ENCODE measurements at places on chromosomes 3 and 15. TPM values are rescaled to one million over a fixed set of nuclear protein-coding genes. Genes with fewer than 3 reads are reported as not detected.
A peak's percentile ranks its signal among the peaks of the same experiment; 100 is the strongest.

- DNase-seq, result no peak
Measured at GRCh38 chr15:30046430-30046829, 36.3 kb upstream of the GOLGA8J start.

DNA sequence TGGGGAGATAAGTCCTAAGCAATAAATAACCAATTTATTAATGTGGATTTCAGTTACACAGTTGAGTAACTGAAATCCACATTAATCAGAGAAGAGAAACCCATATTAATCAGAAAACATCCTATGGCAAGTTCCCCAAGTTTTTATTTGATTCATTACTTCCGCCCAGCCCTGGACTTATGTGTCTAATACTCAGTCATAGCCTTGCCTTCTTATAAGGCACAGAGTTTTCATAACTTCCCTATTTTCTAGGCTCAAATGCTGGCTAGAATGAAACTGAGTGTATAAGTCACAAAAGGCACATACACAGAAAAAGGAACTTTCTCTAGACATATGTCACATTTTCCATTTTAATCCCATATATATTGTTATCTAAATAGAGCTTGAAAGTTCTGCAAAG is 28.8 kb downstream of the CD47 start:
- DNase-seq, result no peak

- DNase-seq, result no peak
Measured at GRCh38 chr3:129424185-129424841, 4.1 kb downstream of the EFCAB12 start.

DNA sequence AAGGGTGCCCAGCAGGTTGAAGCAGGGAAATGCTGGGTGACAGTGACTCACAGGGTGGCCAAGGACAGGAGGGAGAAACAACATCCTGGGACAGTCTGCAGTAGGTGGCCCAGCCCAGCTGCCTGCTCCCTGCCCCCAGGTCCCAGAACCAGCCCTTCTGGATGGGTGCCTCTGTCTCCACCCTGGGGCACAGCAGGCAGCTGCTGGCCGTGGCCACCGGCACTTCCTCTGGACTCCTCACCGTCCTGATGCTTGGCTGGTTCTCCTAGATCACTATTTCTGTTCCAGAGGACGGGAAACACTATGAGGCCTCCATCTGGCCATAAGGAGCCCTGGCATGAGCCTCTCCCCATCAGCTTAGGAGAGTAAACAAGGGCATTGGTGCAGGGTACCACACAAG is 258.9 kb downstream of the XXYLT1 start:
- DNase-seq, result no peak

- DNase-seq, result no peak
Measured at GRCh38 chr15:78263907-78264303, 457 bp upstream of the DNAJA4 start.

DNA sequence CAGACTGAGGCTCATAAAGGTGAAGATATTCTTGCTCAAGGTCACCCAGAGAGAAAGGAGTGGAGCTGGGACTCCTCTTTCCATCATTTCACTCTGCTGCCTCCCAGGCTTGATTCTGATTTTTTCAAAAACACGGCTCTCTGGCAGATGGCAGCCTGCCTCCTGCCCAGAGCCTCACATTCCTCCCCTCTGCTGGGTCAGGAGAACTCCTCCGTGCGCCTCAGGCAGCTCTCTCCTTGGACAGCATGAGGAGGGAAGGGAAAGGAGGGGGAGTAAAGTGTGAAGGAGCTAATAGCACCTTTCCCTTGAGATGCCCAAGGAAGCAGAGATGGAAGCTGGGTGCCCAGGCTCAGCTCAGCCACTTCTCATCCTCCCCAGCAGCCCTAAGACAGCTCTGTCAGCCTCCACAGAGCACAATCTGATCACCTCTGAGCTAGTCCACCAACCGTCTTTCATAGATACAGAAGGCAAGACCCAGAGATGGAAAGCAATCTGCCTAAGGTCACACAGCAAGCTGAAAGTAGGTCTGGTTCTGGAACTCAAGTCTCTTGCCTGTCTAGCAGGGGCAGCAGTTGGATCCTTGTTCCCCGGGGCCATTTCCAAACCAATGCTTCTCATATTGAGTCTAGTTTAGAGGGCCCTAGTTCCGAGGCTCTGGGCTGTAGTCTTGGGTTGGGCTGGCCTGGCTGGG is 3.5 kb downstream of the RLBP1 start:
- DNase-seq, result no peak

GRCh38 chr3:34146596-34146995 is 348.2 kb downstream of the PDCD6IP start:
- DNase-seq, result no peak

DNA sequence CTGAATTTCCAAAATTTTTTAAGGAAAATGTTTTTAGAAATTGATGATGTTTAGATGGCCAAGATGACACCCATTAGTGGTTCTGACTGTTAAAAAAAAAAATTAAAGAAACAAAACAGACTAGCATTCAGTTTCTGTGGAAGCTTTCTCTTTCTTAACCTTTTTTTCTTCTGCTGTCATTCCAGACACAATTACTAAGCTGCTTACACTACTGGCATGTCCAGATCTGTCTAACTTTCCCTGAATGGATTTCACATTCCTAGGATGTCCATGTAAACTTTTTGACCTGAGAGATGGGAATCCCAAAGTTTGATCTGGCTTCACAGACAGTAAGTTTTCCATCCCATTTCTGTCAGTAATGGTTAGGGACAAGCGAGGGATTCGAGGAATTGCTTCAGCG is 10.3 kb upstream of the MTMR10 start:
- no peak for DNase-seq

- no peak for DNase-seq
Measured at GRCh38 chr3:148718982-148719862, 21.5 kb downstream of the AGTR1 start.

- no peak for DNase-seq
Measured at GRCh38 chr3:126390751-126391150, 4.0 kb upstream of the CFAP100 start.

DNA sequence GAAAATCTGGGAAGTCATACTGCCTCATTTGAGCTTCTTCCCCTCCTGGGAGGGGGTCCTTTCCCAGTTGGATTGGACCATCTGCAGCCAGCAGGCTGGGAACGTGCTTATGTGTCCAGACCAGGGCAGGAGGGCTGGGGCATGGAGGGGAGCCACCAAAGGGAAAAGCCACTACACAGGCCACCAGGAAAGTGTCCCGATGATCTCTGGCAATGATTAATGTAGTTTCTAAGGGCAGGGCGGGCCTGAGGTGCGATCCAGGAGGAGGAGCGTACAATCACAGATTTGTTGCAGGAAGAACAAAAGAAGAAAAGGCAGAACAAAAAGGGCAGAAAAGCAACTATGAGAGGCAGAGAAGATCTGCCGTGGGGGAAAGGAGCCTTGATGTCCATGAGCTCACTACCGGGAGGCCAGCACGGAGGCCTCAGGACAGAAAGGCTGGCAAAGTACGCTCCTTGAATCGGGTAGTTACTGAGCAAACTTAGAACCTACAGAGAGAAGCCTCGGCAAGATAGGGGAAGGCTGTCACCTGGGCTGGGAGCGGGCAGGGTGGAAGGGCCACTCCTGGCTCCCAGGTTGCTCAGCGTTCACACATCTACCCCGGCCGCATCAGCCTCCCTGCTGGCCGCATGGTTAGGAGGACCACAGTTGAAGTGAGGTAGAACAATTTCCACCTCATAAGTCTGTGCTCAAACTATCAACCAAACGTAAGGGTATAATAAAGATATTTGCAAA is 79.5 kb upstream of the PCSK6 start:
- DNase-seq, result no peak

GRCh38 chr15:101684384-101684783 is 32.2 kb upstream of the TM2D3 start:
- no peak for DNase-seq

GRCh38 chr3:123349566-123350435 is 99.1 kb downstream of the ADCY5 start:
- no peak for DNase-seq

DNA sequence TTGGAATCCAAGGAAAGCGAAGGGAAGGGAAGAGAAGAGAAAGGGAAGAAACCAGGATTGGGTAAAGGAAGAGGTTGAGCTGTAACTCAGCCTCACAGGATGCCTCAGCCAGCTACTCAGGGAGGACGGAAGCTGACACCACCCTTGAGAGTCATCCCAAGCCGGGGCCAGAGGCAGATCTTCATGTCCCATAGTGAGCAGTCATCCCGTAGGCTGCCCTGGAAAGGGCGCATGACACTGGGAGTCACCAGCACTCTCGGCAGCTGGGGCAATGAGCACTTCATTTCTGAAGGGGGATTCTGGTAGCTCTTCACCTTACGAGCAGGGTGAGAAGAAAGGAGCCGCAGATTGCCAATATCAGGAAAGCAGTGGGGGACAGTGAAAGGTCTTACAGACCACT is 60.1 kb upstream of the PCSK6 start:
- DNase-seq, result no peak

DNA sequence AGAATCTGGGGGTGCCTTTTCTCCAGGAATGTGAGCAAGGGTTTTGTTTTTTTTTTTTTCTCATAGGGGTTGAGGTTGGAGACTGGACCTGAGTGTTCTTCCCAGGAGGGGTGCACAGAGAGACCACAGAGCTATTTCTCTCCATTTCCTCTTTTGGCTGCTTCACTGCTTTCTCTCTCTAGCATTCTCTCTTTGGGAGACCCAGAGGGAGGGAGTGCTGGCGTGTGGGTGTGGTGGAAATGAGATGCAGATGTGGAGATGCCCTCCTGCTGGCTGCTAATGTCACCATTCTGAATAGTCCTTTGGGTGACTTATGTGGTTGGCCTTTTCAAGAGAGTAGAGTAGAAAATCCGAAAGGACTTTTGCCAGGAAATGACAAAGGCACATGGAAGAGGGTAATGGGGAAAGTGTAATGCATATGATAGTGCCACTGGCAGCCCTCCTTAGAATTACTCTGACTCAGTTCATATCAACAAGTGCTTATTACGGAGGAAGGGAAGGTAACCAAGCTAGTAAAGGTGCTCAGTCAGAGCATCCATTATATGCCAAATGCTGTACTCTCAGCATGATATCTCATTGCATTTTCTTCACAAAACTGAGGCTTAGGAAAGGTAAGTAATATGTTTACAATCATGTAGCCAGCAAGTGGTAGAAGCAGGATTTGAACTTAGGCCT is 1.9 kb downstream of the SYN2 start:
- no peak for DNase-seq

GRCh38 chr3:188170461-188171459 is 16.8 kb downstream of the LPP start:
- no peak for DNase-seq

GRCh38 chr15:74988007-74988800 is 7.2 kb upstream of the SCAMP5 start:
- DNase-seq, result peak; percentile 26

DNA sequence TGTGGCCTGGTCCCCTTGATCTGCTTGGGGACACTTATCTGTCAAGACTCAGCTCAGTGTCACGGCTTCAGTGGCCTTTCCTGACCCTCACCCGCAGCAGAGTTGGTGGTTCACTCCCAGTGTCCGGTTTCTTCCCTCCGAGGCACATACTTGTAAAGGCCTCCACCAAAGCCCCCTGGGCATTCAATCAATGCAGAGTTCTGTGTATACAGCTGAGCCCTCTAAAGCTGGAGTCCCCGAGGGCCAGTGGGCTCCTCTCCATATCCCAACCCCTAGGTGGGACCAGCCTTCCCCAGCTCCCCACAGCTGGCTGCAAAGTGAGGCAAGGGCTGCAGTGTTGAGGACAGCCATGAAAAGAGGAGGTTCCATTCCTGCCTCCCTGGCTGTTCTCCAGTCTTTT is 70.9 kb upstream of the RGMA start:
- DNase-seq, result peak; percentile 56

- no peak for DNase-seq
Measured at GRCh38 chr15:58457466-58457965, 25.7 kb downstream of the LIPC start.

DNA sequence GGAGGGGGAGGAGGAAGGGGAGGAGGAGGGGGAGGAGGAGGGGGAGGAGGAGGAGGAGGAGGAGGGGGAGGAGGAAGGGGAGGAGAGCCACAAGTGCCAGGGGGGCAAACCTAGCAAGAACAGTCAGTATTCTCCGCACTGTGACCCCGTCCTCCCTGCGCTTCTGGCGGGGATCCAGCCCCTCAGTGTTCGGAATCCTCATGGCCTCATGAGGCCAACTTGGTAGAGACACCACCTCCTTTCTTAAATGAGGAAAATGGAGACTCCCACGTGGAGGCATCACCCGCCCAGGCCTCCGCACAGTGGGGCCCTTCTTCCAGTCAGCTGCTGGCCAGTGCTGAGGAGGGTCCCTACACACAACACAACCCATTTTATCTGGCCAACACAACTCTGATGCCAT is 163.4 kb downstream of the XXYLT1 start:
- DNase-seq, result no peak

GRCh38 chr15:92906020-92906419 is 5.9 kb downstream of the CHD2 start:
- no peak for DNase-seq

GRCh38 chr3:16186086-16186485 is 11.6 kb downstream of the GALNT15 start:
- no peak for DNase-seq

GRCh38 chr3:100084100-100084806 is 30.0 kb downstream of the FILIP1L start:
- DNase-seq, result no peak

- DNase-seq, result no peak
Measured at GRCh38 chr15:100517846-100518245, 10.9 kb downstream of the CERS3 start.

DNA sequence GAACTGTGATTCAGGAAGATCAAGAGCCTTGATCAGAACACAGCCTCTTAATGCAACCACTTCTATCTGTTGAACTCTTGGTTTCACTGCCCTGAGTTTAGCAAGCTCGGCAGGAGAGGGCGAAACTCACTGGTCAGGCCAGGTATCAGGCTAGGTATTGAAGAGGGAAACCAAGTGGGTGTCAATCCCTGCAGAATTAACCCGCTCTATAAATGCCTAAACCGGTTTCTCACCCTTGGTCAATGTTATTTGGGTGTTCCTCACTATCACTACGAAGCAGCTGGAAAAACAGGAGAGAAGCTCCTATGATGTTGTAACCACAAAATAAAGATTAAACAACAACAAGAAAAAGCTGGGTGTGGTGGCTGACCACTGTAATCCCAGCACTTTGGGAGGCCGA is 23.9 kb downstream of the LIPH start:
- DNase-seq, result no peak

ADGRG7 gene
- not detected for total RNA-seq

ZBBX gene
- total RNA-seq, result 1.4 TPM

SATB1 gene
- 80.5 TPM for total RNA-seq

FBXL2 gene
- 21.4 TPM for total RNA-seq

ROPN1 gene
- total RNA-seq, result not detected

FOXB1 gene
- total RNA-seq, result not detected

FEZF2 gene
- total RNA-seq, result 0.49 TPM

ISG20 gene
- total RNA-seq, result 1.1 TPM

PPARG gene
- total RNA-seq, result 0.37 TPM

Data from glutamatergic neuron (in vitro differentiated cells).